Stimulated activated CD8-positive, alpha-beta memory T cell treated with anti-CD3 and anti-CD28 coated beads, Interleukin-2, amount 100 ng/mL, for 1 hour (primary cell): ENCODE measurements at places on chromosomes 7 and 10.

- DNase-seq = no peak
These were observed 51.3 kb upstream of the MAGI2 start for GRCh38 chr7:79504607-79505389.

GRCh38 chr7:128783143-128783861, 7.7 kb upstream of the OPN1SW start:
- DNase-seq = no peak

DNA sequence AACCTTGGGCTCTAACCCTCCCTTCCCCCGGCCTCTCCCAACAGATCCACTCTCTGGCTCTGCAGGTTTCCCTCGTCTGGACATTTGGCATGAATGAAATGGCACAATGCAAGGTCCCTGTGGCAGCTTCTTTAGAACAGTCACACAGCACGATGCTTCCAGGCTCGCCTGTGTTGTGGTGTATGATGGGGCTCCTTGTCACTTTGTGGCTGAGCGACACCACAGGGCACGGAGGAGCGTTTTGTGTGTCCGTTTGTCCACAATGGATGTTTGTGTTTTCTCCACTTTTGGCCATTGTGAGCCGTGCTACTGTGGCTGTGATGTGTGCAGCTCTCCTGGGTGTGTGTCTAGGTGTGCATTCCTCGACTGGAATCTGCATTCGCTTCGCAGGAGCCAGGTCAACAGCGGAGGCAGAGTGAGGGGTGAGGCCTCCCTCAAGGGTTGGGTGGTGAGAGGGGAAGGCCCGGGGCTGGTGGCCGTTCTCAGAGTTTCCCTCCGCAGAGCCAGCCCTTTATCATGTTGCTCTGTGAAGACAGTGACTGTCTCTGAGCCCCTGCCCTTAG, 22.3 kb upstream of the SHH start:
- no peak for DNase-seq

- no peak for DNase-seq
These were observed 139.1 kb downstream of the CCDC3 start for GRCh38 chr10:12862459-12862858.

DNA sequence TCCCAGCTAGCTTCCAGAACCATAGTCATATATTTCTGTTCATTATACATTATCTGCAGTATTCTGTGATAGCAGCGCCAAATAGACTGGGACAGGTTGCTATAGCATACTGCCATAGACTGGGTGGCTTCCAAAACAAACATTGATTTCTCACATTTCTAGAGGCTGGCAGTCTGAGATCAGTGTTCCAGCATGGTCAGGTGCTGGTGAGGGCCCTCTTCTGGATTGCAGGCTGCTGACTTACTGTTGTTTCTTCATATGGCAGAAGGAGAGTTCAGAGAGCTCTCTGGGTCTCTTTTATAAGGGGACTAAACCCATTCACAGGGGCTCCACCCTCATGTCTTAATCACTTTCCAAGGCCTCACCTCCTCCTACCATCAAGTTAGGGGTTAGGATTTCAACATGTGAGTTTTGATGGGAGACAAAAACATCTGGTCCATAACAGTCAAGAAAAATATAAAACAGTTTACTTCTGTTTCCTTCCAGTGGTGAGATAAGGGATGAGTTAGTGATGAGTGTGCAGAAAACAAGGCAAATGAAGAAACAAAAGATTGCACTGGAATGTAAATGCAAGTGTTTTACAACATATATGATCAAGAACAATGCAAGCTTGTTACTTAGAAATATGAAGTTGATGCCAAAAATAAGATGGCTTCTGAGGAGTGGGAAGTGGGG, 399.0 kb upstream of the C7orf33 start:
- DNase-seq = no peak

GRCh38 chr10:72552857-72553256, 73.0 kb downstream of the MICU1 start:
- DNase-seq = no peak

DNA sequence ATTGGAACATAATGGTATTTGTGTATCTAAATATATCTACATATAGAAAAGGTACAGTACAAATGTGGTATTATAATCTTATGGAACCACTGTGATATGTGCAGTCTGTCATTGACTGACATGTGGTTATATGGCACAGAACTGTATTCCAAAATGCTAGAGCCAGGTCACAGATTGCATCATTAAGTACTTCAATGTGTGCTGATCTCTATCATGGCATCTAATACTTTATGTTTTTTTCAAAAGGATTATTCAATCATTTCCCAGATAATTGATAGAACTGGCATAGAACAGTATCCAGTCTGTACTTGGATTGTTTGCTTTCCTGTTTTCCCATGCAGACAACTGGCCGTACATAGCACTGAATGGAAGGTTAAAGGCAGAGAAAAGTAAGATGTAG, 662.7 kb downstream of the PARD3 start:
- DNase-seq = no peak

DNA sequence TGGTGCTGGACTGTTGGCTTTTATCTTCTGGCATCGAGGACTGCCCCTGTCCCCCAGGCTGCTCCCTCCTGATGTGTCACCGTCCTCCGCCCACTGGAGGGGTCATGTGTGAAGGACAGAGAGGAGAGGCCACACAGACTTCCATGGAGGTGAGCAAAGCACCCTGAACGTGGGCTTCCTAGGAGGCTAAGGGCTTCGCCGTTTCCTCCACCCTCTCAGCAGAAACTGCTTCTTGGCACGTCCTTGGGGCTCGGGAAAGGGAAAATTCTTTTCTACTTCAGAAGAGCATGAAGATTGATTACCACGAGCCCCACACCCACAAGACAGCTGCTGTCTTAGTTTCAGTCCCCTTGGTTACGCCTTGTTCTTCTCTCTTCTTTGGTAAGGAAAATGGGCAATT, 218.2 kb downstream of the CCDC3 start:
- DNase-seq = no peak

GRCh38 chr10:114604357-114605130, 53.5 kb downstream of the ABLIM1 start:
- no peak for DNase-seq

- peak; percentile 5 for DNase-seq
These were observed 67.8 kb upstream of the PDCD4 start for GRCh38 chr10:110803830-110804338.

GRCh38 chr10:101767966-101768790, 7.7 kb downstream of the FGF8 start:
- no peak for DNase-seq

GRCh38 chr7:139339025-139339424, 2.1 kb upstream of the FMC1 start:
- no peak for DNase-seq

DNA sequence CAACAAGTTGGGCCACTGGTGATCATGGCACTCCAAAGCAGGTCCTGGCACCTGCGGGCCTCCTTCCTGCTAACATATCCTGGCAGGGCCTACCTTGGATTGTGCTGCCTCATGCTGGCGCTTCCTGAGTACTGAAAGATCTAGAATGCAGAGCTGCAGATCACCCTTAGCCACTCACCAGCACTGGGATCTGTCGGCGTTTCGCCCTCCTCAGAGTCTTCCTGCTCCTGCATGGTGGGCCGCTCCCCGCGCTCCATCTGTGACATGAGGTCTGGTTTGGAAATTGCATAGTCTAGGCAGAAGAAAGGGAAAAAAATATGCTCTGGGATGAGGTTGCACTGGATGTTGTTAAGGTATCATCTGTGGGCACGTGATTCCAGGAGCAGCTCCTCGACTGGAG, 10.0 kb downstream of the ZNF777 start:
- DNase-seq = no peak

DNA sequence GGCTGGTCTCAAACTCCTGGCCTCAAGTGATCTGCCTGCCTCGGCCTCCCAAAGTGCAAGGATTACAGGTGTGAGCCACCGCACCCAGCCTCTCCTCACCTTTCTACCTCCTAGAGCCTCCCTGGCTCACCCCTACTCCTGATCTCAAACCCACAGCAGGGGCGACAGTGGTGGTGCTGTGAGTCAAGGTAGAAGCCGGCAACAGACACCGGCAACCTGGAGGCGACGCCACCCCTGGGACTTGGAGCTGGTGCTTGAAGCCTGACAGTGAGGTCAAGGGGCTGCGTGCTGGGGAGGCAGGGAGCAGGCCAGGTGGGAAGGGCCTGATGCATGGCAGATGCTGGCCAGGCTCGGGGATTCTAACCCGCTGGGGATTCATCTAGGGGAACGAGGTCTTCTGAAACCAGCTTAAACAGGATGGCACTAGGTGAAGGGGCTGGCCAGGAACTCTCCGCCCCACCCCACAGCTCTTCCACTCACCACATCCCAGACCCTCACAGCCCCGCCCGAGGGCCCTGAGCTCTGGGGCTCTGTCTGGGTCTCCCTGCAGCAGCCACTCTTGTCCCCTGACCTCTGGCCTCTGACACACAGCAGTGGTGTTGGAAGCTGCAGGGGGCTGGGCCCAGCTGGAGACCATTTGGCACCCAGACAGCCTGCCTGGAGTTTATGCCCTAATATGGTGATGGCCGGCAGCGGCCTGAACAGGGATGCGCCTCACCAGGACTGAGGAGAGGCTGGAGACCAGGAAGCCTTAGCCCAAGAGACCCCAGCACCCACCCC, 16.4 kb downstream of the KCNH2 start:
- DNase-seq = no peak

DNA sequence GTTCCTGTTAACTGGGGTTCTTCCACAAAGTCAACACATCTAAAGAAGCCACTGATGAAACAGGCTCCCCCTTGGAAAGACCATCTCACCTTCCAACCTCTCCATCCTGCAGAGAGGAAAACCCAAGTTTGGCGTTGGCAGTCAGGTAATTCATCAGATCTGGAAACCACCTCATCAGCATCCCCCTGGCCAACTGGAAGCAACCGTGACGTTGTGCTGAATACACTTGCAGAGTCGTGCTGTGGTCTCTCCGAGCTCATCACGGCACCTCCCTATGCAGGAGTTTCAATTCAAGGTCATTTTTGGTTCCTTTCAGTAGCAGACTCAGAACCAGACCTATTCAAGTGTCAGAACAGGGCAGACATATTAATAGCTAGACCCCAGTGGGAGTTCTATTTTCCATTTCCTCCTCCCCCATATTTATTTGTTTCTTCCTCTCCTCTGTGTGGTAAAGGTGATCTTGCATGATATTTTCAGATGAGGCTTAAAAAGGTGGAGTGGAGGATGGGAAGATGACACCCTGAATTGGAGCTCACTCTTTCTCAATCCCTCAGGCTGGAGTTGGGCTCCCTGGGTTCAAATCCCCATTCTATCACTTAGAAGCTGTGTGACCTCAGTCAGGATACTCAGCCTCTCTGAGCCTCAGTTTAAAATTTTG, 149.1 kb upstream of the ADO start:
- no peak for DNase-seq

DNA sequence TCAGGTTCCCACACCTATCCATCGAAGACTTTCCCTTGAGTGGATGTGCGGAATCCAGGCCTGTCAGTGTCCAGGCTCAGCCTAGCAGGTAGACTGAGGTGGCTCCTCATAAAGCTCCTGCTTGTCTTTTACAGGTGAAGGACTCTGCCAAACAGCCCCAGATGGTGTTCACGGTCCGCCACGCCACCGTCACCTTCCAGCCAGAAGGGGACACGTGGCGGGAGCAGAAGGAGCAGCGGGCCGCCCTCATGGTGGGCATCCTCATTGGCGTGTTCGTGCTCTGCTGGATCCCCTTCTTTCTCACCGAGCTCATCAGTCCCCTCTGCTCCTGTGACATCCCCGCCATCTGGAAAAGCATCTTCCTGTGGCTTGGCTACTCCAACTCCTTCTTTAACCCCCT, 13.9 kb downstream of the HTR5A start:
- DNase-seq = no peak

GRCh38 chr10:133226251-133226808, 3.7 kb upstream of the UTF1 start:
- no peak for DNase-seq

DNA sequence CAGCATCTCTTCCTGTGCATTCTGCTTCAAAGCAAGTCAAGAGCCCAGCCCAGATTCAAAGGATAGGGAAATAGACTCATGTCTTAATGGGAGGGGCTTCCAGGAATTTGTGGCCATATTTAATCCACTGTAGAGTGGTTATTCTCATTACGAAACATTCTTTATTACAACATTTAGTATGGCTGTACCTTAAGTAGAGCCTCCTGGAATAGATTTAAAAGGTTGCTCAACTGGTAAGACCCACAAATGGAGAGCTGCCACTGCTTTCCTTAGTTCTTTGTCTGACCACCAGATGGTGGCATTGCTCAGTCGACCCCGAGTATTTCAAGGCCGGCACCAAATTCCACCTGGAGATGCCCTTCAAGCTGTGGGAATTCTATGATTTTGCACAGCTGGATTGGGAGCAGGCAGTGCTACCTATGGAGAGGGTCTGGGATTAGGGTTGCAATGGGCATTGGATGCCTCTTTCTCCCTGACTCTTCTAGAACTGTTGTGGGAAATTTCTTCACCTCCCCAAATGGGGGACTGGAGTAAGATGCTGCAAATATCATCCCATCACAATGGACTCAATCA, 102.2 kb downstream of the RBM20 start:
- DNase-seq = peak; percentile 3

- DNase-seq = no peak
These were observed 73.0 kb upstream of the LRRTM3 start for GRCh38 chr10:66852811-66853210.

DNA sequence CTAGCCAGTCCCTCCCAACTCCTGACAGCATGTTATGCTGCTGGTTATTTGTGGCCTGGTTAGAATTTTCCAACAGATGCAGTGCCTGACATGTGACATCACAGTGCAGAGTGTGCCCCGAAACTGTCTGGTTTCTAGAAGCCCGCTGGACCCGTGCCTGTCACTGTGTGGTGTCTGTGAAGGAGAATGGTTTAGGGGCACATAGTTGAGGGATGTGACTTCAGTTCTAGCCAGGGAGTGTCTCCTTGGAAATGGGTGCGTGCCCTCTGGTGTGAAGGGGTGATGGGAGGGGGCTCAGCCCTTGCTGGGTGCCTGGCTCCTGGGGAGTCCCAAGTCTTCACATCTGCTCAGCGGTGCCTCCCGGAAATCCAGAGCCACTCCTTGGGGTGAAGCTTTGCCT, 303.6 kb downstream of the GLRX3 start:
- no peak for DNase-seq

DNA sequence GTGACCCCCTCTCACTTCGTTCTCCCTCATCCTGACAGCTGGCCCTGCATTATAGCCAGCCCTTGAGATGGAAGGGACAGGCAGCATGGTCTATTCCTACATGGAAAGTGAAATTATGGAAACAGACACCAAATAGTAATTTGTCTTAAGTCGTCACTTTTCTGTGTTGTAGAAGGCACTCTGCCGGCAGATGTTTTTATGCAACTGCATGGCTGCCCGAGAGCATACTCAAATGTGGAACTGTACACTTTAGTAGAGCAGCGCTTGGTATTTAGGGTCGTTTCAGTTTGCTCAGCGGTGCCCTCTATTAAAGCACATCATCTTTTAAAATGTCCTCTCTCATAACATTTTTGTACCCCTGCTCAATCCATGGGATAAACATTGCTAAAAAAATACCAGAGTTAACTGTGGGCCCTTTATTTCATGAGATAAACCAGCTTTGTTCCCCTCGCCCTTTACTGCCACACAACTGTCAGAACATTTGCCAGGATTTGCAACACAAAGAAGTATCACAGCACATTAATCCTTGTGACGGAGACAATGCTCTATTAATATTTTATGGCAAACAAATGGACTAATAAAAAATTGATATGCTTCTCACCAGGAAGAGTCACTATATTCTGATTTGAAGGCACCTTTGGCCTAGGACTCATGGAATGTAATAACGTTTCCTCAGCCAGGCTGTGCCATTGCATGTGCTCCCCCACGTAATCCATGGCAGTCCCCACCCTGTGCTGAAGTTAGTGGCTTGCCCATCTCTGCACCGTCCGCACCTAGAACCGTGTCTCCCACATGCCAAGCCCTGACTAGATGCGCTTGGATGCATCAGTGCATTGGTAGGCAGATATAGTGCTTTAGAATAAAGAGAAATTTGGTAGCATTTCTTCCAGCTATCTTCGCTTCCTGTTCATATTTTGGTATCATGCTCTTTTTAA, 221.3 kb downstream of the PAXIP1 start:
- no peak for DNase-seq
